ENCODE measurements at places on chromosomes 16 and 17.
A peak's percentile ranks its signal among the peaks of the same experiment; 100 is the strongest.

GRCh38 chr16:26078716-26079355 is 387.1 kb downstream of the HS3ST4 start:
- DNase-seq = no peak

GRCh38 chr17:77470330-77470786 is 329.6 kb downstream of the SEC14L1 start:
- no peak for DNase-seq

GRCh38 chr16:79986352-79986751 is 385.8 kb upstream of the MAF start:
- no peak for DNase-seq

- DNase-seq = peak; percentile 42
Observed at GRCh38 chr16:87945351-87946042, 5.7 kb upstream of the BANP start.

- no peak for DNase-seq
Observed at GRCh38 chr17:36876966-36877365, 60.3 kb upstream of the LHX1 start.

DNA sequence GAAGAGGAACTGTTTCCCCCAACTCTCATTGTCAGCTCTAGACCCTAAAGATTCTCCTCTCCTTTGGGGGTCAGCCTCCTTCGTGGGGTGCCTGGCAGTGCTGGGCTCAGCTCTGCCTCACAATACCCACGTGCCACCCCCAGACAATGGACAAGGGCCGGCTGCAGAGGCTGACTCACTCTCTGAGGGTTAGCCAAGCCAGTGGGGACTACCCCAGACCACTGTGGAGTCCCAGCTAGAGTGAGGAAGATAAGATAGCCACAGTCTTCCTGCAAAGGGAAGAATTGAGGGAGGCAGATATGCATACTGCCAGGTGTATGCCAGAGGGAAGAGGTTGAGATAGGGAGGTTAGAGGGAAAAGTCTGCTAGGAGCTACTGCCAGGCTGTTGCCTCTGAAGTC is 13.5 kb upstream of the MTMR4 start:
- no peak for DNase-seq

DNA sequence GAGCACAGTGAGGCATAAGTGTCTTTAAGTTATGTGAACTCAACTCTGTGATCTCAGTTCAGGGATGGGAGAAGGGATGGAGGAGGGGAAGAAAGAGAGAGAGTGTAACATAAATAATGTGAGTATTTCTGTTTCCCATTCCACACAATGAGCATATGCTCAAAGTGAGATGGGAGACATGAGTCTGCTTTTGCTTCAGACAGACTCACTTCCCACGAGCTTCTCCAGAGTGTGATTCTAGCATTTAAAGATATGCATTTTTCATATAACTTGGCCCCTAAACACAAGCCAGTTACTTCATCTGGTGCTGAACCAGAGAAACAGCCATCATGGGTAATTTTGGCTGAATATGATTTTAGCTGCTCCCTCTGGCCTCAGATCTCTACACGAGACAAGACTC is 35.0 kb downstream of the SHISA9 start:
- DNase-seq = no peak

DNA sequence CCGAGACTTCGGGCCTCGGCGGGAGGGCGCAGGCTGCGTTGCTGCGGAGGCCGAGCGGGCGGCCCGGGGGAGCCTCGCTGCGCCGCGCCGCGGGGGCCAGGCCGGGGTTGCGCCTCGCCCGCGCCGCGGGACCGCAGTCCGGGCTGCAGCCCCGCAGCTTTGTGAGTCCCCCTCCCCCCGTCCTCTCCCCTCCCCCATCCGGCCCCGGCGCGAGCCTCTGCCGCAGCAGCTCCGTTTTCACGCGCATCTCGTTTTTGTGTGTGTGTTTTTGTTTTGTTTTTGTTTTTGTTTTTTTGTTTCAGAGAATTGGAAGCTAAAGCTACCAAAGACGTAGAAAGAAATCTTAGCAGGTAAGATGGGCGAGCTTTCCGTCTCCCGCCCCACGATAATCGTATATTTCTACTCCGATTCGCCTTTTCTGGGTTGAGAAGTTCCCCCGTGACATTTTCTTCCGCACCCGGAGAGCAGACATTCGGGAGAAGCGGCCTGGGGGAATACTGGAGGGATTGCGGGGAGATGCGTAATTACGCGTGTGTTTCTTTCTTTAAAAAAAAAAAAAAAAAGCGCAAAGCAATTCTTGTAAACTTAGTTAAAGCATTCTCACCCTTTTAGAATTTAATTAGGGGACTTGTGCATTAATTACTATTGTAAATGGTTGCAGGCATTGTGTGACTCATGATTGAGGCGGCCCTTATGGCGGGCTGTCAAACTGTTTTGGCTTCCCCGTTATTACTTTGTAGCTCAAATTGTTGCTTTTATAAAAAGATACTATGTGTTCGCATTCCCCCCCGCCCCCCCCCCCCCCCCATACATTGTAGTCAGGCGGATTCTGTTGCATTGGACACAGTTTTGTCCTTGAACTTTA is 732 bp downstream of the TNRC6A start:
- peak; percentile 44 for DNase-seq

DNA sequence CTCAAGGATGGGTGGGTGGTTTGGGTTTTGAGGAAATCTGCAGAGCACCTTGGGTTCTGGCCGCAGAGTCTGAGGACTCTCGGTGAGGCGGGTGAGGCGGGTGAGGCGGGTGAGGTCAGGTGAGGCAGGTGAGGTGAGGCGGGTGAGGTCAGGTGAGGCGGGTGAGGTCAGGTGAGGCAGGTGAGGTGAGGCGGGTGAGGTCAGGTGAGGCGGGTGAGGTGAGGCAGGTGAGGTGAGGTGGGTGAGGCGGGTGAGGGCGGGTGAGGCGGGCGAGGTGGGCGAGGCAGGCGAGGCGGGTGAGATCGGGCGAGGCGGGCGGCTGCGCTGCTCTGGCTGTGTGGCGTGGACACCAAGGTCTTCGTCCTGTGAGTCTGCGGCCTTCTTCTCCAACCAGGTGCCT is 24.1 kb upstream of the RPL13 start:
- DNase-seq = no peak

DNA sequence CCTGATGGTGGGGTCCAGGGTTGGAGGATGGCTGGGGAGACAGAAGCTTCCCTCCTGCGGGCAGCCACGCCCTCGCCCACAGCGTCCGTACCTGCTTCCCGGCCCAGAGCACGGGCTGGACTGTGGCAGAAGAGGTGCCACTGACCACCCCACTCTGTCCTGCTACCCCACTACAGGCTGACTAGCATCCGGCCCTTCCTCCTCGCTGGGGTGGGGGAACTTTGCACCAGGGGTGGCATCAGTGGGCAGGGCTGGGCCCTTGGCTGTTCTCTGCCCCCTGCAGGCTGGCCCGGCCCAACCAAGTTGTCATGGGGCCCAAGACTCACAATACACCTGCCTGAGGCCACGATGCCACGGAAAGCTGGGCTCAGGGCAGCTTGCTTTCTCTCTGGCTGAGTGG is 73.0 kb downstream of the KLHDC4 start:
- no peak for DNase-seq

GRCh38 chr17:82820278-82821251 is 19.3 kb downstream of the ZNF750 start:
- no peak for DNase-seq

DNA sequence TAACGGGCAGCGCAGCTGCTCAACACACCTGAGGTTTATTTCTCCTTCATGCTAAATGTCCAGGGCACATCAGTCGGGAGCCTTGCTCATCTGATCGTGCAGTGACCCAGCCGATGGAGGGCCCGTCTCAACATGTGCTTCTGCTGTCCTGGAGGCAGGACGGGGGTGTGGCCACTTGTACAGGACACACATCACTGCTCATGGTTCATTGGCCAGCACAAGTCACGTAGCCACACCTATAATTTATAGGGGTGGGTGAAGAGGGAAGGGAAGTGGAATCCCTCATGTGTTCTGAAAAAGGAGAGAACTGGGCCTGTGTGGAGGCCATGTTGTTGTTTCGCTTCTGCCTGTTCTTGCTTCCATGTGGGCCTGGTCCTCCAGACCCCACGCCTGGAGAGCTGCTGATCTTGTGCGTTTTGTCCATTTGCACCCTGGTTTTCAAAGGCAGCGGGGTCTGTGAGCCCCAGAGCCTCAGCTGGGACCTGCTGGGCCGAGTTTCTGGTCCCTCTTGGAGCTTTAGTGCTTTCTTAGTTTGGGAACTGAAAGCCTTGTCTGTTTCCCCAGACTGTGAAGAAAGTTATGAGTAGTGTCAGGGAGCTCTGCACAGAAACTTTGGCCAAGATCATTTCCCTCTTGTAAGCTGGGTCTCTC is 60.5 kb downstream of the CMIP start:
- DNase-seq = no peak

DNA sequence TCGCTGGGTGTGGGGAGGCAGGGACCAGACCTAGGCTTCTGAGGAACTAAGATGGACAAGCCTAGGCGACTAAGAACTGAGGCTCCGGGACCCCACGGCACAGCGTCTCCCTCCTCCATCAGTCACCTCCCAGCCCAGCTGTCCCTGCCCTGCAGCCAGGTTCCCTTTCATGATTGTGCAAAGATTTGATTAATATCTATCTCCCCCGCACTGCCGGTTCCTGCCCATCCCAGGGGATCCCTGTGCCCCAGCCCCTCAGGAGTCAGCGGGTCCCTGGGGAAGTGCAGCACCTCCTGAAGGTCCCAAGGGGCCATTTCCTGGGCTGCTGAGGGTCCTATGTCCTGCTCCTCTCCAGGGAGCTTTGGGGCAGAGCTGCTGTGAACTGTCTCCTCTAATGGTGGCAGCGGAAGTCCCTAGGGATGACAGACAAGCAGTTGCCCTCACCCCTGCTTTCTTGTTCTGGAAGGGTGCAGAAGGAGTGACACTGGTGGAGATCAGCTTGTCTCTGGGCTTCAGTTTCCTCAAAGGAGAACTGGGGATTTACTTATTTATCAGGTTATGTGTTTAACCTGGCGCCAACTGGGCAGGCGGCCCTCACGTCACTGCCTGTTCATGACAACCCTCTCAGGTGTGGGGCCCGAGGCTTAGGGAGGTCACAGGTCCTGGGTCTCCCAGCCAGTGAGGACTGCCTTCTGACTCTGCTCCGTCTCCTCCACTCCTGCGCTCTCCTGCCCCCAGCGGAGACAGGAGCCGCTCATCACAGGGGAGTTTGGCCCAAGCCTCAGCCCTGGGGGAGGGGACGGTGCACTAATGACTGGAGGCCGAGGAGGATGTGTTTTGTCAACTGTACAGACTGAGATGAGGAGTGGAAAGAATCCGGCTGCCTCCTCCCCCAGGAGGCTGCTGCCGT is 1.9 kb upstream of the C16orf74 start:
- no peak for DNase-seq

- DNase-seq = no peak
Observed at GRCh38 chr16:86570558-86571529, 4.2 kb downstream of the FOXC2 start.

- DNase-seq = peak; percentile 38
Observed at GRCh38 chr17:82272495-82273326, 789 bp downstream of the CSNK1D start.

DNA sequence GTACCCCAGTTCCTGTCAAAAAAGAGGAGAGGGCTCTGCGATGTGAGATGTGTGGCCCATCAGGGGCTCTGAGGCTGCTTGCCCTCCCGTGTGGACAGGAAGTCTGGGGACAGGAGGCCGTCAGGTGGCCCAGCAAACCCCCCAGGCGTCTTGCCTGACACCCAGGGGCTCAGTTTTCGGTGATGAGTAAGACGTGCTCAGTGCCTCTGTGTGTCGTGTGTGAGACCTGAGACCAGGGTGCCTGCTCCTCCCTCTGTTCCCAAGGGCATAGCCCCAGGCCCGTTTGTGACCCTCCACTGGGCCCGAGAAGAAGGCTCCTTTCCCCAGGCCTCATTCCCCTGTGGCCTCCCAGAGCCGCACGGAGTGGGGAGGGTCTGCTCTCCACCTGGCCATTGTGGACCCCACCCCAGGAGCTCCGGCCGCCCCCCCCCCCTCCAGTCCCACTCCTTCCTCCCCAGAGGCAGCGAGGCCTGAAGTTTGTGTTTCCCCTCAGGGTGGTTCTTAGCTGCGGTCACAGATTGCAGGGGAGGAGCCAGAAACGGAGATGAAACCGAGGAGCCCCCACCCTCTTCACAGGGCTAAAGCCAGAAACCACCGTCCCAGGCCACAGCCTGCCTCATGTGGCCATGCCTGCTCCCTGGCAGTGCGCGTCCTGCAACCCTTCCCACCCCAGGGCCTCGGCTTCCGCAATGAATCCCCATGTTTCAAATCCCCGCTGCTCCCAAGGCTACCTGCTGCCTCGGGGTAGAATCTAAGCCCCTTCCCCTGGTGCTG is 4.9 kb upstream of the ACTG1 start:
- DNase-seq = no peak

- no peak for DNase-seq
Observed at GRCh38 chr17:231966-232807, 50.7 kb upstream of the DOC2B start.

- DNase-seq = no peak
Observed at GRCh38 chr17:2981325-2981724, 82.1 kb downstream of the OR1D5 start.

DNA sequence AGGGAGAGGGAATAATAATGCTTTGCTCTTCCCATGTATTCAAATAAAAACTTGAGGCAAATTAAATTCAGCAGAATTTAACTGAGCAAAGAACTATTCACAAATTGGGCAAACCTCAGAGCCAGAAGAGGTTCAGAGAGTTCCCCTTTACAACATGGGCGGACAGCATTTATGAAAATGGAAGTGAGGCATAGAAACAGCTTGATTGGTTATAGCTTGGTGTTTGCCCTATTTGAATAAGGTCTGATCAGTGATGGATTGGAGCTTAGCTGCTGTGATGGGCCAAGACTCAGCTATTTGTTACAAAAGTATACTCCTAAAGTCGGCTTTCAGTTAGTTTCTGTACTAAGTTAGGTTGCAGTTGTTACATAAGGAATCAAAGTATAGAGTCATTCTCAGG is 63.0 kb downstream of the TMEM100 start:
- no peak for DNase-seq

GRCh38 chr17:3879186-3879585 is 13.7 kb downstream of the CAMKK1 start:
- DNase-seq = no peak

GRCh38 chr17:7561028-7561575 is 617 bp upstream of the SENP3 start:
- DNase-seq = no peak

DNA sequence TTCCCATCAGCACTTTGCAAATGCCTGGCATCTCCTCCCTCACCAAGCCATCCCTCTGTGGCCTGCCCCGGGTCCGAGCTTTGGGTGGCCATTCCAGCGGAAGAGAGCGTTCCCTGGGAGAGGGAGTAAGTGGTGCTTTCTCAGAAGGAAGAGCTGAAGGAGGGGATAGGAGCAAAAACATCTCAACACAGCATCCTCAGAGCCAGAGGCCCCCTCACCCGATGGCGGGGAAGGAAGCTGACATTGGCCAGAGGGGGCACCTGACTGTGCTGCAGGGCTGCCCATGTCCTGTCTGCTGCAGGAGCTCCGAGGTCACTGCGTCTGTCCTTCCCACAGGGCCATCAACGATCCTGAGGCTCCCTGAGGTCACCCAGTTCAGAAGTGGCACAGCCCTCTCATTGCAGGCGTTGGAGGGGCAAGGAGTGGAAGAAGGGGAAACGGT is 427 bp upstream of the TLCD3B start:
- DNase-seq = no peak

DNA sequence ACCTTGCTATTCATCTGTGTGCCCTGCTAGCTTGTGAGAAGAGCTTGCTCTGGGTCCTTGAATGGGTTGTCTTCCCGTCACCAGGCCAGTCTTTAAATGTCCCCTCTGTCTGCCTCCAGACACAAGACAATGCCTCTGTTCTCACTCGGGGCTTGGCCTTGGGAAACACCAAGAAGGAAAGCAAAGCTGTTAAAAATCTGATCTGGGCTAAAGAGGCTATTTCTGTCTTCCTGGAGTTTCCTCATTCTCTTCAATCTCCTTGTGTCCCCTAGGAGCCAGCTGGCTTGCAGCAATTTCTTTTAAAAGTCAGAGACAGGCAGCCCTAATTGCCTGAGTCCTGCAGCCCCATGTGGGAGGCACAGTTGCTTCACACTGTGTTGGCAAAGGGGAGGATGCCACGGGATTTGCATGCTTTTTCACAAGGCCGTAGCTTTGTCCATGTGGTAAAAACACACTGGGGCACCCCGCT is 2.5 kb downstream of the DNAI2 start:
- DNase-seq = no peak

All from thymus (tissue), 14 donors.